ENCODE measurements at places on chromosomes 5 and 9.

- DNase-seq: no peak
Measured at GRCh38 chr5:51890435-51891116, 507.3 kb downstream of the ISL1 start.

- DNase-seq: no peak
Measured at GRCh38 chr5:61969347-61969746, 336.7 kb upstream of the KIF2A start.

DNA sequence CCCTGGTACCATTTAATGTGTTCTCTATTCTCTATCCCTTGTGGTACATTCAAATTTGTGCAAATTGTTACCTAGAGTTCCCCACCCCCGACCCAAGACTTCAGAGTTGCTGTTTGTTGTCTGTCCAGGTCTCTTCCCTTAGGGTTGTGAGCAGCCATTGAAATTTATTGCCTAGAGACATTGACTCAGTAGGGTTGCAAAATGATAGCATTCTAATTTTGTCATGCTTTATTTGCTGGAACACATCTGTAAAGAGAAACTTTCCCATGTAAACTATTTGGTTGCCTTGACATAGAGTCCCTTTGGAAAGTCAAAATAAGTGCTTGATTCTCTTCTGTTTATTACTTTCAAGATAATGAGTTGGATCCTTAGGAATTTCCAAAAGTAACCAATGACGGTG is 91.7 kb upstream of the KLF9 start:
- no peak for DNase-seq

GRCh38 chr5:89353837-89354551 is 471.0 kb upstream of the MEF2C start:
- no peak for DNase-seq

- no peak for DNase-seq
Measured at GRCh38 chr9:126781186-126782052, 23.4 kb upstream of the ZBTB43 start.

DNA sequence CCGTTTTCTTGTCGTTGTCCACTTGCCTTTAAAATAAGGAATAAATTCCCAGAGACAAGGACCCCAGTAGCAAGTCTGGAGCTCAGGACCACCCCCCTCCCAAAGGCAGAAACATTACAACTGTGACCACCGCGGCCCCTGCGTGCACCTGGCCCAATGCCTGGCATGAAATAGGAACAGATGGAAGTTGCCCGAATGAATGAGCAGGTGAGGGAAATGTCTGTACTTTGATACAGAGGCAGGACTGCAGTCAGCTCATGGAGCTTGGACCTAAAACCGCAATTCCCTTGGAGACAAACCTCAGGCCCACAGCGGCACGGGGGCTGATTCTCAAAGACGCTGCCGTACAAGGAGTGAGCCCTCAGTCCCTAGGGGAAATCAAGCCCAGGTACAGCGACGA is 55.3 kb upstream of the SARDH start:
- no peak for DNase-seq

DNA sequence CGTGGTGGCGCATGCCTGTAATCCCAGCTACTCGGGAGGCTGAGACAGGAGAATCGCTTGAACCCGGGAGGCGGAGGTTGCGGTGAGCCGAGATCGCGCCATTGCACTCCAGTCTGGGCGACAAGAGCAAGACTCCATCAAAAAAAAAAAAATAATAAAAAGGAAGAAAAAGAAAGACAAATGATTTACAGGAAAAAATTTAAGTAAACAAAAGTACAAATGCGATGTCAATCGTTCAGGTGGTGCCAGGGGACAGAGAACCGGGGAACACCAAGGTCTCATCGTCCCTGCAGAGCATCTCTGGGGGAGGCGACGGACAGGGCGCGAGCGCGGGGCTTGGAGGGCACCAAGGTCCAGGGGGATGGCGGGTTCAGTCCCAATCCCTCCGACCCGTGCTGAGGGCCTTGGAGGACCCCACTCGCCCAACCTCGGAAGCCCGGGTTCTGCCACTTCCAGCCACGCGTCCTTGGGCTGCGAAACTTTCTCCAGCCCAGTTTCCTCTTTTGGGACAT is 607 bp upstream of the HNRNPAB start:
- DNase-seq: no peak

- no peak for DNase-seq
Measured at GRCh38 chr5:121726991-121727390, 124.7 kb upstream of the FTMT start.

DNA sequence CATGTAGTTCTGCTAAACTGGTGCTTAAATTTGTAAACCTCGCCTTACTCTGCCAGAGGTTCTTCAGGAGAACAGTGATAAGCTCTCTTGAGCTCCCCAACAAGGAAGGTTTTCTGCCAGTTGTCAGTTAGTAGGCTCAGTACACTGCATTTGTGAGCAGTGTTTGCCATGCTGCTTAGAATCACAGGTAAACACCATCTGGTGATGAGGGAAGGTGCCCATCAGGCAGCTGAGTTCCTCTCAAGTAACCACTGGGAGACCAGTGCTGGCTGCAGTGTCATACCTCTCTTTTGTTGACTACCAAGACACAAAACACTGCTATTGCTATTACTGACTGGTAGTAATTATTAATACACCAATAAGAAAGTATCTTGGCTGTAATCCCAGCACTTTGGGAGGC is 186.2 kb upstream of the OTULINL start:
- DNase-seq: no peak

- no peak for DNase-seq
Measured at GRCh38 chr5:157370967-157371366, 89.0 kb upstream of the NIPAL4 start.

- no peak for DNase-seq
Measured at GRCh38 chr5:172925336-172925948, 33.8 kb upstream of the RPL26L1 start.

Measured in NCI-H1436 treated with DMSO at 0.1 percent for 48 hours (cell line).